RWPE1 (cell line): ENCODE measurements at places on chromosomes 4 and X.

GRCh38 chr4:68907788-68908700 lies 43.6 kb downstream of the UGT2A3 start:
- DNase-seq: no peak

GRCh38 chr4:138796761-138797160 lies 218.8 kb upstream of the NOCT start:
- DNase-seq: no peak

DNA sequence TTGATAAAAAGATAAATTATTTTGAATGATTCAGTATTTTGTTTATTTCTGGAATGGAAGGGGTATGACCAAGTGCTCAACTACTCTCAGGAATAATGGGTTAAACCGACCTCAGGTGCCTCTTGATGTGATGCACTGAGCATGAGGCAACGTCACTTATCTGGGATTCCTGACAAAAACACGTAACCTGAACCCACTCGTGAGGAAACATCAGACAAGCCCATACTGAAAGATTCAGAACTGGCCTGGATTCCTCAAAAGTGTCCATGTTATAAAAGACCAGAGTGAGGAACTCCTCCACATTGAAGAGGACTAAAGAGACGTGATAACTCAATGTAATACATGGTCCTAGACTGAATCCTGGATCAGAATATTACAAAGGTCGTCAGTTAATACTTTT lies 144.0 kb downstream of the FNIP2 start:
- DNase-seq: no peak

- DNase-seq: no peak
Measured at GRCh38 chr4:7411896-7412553, 22.7 kb downstream of the PSAPL1 start.

DNA sequence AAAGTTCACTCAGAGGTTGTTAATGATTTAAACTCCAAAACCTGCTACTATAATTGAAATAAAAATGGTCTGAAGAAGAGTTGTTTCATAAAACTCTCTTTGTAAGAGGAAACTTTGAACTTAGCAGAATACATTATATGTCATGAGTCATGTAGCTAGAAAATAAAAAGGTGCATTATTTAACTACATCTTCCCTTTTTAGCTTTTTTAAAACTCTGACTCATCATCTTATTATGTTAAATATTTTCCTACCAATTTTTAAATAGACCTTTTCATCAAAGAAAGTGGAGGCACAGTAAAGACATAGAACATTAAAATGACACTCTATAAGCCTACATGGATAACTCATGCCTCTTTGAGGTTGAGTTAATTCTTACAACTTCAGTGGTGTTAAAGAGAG lies 1.2 kb upstream of the ZNF827 start:
- peak; percentile 12 for DNase-seq

GRCh38 chrX:10598540-10598939 lies 21.8 kb downstream of the MID1 start:
- DNase-seq: no peak

DNA sequence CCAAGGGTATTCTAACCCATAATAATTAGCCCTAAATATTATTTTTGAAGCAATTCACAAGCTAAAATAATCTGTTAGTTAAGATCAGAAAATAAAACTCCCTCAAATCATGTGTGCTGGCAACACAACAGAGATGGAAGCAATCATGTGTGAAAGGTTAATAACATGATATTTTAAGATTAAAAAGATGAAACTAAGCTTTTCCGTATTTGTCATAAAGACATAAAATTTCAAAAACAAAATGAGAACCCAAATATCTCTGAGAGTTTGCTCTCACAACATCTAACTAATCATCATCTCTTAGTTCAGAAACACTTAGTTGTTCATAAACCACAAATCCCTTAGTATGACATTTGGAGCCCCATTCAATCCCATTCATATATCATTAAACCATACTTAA lies 749.1 kb downstream of the CCSER1 start:
- DNase-seq: no peak

DNA sequence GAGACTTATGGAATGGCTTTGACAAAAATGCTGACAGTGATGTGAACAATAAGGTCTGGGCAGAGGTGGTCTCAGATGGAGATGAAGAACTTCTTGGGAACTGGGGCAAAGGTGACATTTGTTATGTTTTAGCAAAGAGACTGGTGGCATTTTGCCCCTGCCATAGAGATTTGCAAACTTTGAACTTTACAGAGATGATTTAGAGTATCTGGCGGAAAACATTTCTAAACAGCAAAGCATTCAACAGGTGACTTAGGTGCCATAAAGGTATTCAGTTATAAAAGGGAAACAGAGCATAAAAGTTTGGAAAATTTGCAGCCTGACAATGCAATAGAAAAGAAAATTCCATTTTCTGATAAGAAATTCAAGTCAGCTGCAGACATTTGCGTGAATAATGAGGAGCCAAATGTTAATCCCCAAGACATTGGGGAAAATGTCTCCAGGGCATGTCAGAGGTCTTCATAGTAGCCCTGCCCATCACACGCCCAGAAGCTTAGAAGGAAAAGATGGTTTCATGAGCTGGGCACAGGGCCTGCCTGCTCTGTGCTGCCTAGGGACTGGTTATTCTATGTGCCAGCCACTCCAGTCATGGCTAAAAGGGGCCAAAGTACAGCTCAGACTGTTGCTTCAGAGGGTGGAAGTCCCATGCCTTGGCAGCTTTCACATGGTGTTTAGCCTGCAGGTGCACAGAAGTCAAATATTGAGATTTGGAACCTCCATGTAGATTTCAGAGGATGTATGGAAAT lies 782.2 kb downstream of the TRAM1L1 start:
- DNase-seq: no peak

DNA sequence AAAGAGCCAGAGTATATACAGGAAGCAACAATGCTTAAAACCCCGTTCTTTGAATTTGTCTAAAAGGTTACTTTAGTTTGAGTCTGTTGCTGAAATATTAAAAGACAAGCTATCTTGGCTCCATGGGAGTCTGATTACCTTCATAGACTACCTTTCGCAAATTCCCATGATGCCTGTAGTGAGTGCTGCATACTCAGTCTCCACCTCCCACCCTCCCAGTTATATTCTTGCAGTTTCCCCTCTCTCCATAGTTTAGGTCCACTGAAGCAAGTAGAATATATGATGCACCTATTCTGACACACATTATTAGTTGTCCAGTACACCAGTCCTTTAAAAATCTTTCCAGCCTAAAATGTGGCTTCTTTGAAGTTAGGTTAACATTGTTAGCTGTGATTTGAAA lies 2.4 kb downstream of the CNKSR2 start:
- no peak for DNase-seq

- no peak for DNase-seq
Measured at GRCh38 chr4:1246111-1246881, 2.6 kb downstream of the CTBP1 start.

DNA sequence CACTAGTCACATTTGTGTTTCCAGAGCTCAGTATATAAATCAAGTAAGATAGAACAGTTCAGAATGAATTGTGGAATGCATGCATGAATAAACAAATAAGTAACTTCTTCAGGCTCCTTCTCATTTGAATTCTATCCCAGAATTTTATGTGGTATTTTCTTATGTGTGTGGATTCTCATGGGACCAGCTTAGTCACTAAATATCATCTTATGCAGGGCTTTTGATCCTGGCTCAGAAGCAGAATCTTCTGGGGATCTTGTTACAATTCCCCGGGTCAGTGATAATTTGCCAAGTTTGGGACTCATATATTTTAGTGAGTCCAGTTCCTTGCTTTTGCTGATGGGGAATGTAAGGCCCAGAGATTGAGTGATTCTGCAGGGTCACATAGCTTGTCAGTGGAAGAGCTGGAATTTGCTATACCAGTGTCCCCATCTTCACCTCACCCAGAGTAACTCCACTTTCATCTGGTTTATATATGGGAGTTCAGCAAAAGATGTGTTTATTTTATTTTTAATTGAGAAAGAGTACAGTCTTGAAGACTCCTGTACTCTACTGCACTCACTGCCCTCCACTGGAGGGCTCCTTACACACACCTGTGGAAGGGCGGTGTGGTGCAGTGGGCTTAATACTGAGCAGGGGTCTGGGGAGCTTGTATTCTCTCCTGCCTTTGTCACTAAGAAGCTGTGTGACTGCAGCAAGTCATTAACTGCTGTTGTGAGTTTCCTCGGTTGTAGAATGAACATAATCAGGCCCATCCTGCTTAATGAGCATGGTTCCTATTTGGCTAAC lies 198.2 kb upstream of the CXorf66 start:
- no peak for DNase-seq

- DNase-seq: no peak
Measured at GRCh38 chr4:80060804-80061203, 12.2 kb downstream of the ANTXR2 start.

DNA sequence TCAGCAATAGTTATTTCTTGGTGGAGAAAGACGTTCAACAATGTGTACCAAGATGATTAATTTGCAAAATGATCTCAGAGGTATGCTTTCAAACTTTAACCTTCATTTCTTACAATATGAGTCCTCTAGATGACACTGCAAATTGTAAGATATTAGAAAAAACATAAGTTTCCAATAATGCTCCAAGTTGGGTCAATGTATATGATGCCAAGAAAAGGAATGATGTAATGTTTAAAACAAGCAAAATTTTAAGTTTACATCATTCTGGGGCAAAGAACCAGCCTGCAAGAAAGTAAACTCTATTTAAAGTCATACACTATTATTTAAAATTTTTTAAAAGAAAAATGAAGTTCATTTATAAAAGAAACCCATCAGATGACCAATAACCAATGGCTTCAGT lies 56.1 kb downstream of the PRSS12 start:
- DNase-seq: no peak

DNA sequence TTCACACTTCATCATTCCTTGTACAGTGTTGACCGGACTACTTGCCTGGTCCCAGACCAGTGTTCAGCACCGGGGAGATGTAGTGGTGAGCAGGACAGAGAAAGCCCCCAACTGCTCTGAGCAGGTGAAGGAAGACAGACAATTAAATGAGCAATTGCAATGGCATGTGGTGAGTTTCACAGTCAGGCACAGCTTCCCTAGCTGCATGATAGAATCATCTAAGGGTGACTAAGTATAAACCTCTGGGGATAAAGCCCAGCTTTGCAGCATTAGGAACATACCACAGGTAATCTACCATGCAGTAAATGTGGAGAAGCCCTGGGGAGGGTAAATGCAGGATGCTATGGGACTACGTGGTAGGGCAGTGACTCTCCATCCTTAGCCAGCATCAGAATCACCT lies 47.8 kb downstream of the TMA16 start:
- peak; percentile 58 for DNase-seq

DNA sequence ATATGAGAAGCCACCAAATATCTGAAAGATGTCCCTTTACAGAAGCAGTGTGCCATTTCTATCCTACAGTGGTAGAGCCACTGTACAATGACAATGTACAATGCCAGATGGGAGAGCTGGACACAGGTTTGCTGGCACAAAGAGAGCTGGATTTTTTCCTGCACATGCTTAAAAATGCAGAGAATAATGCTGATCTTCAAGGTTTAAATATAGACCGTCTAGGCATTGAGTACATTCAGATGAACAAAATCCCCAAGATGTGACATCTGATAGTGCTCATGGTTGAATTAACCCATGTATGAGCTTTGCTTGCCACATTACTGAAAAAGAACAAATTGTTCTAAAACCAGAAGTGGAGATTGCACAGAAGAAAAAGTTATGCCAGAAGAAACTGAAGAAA lies 11.7 kb downstream of the ADGRL3 start:
- DNase-seq: no peak

- no peak for DNase-seq
Measured at GRCh38 chrX:53357799-53358530, 64.5 kb downstream of the SMC1A start.

DNA sequence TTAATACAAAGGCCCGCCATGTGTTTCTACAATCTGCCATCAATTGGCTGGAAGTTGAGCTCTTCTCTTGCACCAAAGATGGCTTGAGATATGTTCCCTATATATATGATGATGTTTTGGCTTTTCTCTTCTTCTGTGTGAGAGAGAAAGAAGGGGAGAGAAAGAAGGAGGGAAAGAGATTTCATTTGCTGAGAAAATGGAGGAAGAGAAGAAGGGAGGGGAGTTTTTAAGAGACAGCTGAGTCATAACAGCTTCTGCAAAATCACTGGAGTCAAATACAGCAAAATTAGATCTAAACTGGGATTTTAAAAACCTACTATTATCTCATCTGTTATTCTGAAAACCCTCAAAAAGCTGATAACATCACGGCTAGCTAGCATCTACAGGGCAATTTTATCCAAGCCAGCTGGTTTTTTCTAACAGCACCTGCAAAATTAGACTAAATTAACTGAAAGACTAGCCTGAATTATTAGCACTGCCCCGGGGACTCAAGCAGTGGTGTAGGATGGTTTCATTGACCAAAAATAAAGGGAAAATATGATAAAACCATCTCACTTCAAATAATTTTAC lies 647.6 kb upstream of the ACTRT1 start:
- DNase-seq: no peak

DNA sequence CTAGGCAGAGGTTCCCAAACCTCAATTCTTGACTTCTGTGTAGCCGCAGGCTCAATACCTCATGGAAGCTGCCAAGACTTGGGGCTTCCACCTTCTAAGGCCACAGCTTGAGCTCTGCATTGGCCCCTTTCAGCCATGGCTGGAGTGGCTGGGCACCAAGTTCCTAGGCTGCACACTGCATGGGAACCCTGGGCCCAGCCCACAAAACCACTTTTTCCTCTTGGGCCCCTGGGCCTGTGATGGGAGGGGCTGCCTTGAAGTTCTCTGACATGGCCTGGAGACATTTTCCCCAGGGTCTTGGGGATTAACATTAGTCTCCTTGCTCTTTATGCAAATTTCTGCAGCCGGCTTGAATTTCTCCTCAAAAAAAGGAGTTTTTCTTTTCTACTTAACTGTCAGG lies 14.0 kb upstream of the LOC101059915 start:
- no peak for DNase-seq

DNA sequence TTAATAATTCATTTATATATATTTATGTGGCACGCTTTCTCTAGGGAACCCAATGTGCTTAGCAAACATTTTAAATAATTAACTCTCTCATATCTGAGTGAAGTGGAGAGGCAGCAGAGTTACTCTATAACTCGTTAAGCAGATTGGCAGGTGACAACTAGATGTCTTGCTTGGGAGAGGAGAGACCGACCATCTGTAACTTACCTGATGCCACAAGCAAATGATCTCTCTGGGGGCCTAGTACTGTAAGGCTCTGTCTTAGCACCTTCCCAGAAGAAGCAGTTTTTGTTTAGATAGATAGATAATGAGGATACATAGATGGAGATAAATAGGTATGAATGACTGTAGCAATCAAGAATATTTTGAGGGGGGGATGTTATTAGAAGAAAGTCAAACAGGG lies 11.9 kb upstream of the SEL1L3 start:
- no peak for DNase-seq

GRCh38 chr4:112279025-112279881 lies 6.5 kb downstream of the TIFA start:
- no peak for DNase-seq

- DNase-seq: no peak
Measured at GRCh38 chr4:94409962-94410361, 41.8 kb upstream of the PDLIM5 start.

GRCh38 chr4:119656342-119656741 lies 27.7 kb upstream of the PDE5A start:
- DNase-seq: no peak

- DNase-seq: no peak
Measured at GRCh38 chr4:189592890-189593289, 347.8 kb upstream of the FRG1 start.
